ENCODE measurements at places on chromosomes 7 and 10. TPM values are rescaled to one million over a fixed set of nuclear protein-coding genes. Genes with fewer than 3 reads are reported as not detected.

The SKIDA1 gene
- total RNA-seq = 2.7 TPM

The CACNB2 gene
- 2.2 TPM for total RNA-seq

The MKI67 gene
- 35.1 TPM for total RNA-seq

The CYP2C8 gene
- total RNA-seq = not detected

The ECHDC3 gene
- total RNA-seq = 29.8 TPM

The TNPO3 gene
- total RNA-seq = 40.4 TPM

The LEP gene
- not detected for total RNA-seq

The PHYHIPL gene
- not detected for total RNA-seq

The C7orf57 gene
- not detected for total RNA-seq

The EPHB6 gene
- total RNA-seq = 7.4 TPM

The H2BK1 gene
- not detected for total RNA-seq

The OR2A5 gene
- total RNA-seq = not detected

The PKD2L1 gene
- not detected for total RNA-seq

The CALML3 gene
- total RNA-seq = not detected

The CFAP46 gene
- 3.9 TPM for total RNA-seq

The CFAP58 gene
- total RNA-seq = 0.17 TPM

The COBL gene
- total RNA-seq = 0.15 TPM

The TMEM176B gene
- not detected for total RNA-seq

The CUZD1 gene
- total RNA-seq = 0.45 TPM

The RARRES2 gene
- 11.9 TPM for total RNA-seq

The AKR1C8 gene
- not detected for total RNA-seq
